ENCODE measurements at places on chromosomes 12 and 14. TPM values are rescaled to one million over a fixed set of nuclear protein-coding genes. Genes with fewer than 3 reads are reported as not detected.

DNA sequence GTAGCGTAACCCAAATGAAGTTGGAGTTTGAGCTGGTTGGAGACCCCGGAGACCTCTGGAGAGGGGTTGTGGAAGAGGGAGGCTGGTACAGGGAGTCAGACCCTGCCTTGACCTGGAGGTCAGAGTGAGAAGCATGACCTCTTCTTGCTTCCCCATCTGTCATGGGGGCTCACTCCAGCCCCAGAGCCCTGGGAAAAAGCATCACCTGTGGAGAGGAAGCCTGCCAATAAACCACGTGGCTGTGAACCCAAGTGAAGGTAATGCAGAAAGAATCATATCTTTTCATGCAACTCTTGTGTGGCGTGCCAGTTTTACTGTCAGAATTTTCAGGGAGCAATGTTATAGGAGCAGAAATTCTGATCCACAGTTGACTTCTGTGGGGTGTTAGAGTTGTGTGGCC, 178.5 kb upstream of the PRICKLE1 start:
- DNase-seq, result no peak

- no peak for DNase-seq
These were observed 717.3 kb downstream of the TRHDE start for GRCh38 chr12:72989458-72989947.

DNA sequence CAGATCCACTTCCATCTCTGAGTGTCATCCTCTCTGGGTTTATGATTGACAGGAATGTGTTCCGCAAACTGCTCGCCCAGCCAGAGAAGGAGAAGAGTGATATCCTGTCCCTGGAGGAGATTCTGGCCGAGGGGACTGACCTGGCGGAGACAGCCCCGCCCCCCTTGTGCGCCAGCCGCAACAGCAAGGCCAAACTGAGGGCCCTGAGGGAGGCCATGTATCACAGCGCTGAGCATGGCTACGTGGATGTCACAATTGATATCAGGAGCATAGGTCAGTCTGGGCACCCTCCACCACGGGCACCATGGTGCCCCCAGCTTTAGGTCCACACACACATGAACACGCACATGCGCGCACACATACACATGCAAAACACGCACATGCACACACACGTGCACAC, 67.5 kb upstream of the PWP1 start:
- no peak for DNase-seq

DNA sequence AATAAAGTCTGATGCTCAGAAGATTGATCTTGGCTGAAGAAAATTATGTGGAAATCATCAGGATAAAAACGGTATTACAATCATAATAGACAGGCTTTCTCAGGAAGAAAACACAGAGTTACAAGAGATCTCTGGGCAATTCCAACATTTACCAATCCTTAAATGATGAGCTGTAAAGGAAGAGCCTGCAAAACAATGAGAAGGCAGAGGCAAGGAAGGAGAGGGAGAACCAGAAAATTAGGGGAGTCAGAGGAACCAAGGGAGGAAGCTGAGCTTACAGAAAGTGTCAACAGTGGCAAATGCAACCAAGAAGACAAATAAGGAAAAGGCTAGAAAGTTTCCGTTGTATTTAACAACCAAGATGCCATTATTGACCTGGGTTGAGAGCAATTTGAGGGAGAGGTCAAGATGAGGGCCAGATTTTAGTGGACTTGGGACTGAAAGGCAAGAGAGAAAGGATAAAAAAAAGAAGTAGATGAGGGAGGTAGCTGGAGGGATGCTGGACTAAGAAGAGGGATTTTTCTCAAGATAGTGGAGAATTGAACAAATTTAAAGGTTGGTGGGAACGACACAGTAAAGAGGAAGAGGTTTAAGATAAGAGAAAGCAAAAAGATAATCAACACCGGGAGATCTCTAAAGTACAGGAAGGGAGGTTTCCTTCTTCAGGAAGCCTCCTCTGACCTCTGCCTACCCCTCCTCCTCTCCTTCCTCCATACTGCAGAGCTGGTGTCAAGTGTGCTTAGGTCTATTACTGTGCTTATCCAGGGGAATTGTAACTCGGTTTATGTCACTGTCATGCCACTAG, 116.9 kb downstream of the DUSP6 start:
- no peak for DNase-seq

DNA sequence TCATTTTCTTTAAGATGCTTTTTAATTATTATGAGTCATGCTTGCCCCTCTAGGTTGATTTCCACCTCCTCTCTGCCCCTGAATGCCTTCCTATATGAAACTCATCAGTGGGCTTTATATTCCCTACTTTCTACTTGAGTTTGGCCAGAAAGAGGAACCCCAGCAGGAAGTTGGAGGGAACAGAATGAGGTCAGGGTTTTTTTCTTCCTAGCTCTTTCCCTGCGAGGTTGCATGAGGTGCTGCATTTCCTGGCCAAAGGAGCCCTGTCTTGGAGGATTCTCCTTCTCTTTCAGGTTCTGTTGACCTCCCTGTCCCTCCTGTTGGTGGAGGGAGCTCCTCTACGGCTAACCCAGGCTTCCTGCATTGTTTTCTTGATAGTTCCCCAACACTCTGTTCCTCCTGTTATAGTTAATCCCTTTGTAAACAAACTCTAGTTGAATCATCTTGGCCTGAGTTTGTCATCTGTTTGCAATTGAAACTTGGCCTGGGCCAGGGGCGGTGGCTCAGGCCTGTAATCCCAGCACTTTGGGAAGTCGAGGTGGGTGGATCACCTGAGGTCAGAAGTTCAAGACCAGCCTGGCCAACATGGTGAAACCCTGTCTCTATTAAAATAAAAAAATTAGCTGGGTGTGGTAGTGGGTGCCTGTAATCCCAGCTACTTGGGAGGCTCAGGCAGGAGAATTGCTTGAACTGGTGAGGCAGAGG, 15.3 kb upstream of the SPIC start:
- DNase-seq, result no peak

The SPSB2 gene
- total RNA-seq, result 11.2 TPM

DNA sequence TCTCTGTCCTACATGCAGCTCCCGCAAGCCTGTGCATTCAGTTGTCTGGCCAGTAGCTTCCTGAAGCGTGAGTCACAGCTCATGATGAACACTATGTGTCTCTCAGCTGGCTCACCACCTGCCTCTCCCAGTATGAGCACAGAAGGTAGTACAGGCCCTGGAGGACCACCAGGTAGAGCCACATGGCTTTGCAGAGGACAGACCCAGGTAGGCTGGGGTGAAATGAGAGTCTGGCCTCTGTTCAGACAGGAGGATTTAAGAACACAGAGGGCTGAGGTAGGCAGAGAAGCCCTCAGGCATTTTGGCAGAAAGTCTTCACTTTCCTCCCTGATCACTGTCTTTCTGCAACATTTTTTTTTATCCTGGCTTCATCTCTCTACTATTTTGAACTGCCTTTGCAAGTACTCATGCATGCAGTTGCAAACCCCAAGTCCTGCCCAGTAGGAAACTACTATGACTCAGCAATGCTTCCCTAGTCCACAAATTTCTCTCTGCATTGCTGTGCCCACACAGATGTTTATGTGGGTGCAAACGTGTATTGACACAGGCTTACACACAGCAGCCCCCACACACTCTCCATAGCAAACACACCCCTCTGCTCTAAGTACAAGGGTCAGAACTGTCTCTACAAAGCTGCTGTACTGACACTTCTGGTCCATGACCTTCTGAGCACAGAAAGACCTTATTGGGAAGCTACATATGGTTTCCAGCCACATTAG, 7.2 kb upstream of the SDR9C7 start:
- no peak for DNase-seq

DNA sequence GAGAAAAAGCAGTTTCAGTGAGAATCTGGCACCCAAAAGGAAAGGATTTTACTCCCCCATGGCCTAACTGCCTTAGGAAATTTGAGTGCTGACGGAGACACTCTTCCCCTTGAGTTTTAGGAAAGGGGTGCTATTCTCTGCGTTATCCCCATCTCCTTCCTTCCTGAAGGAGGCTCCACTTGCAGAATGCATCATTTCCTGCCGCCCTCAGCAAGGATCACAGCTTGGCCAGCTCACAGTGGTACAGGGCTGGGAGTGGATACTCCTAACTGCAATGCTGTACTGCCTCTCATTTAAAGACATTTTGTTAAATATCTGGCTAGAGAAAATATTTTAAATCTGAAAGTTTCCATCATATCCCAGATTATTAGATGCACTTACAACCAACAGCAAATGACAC, 33.0 kb downstream of the RDH12 start:
- no peak for DNase-seq

The FIGNL2 gene
- total RNA-seq, result 0.33 TPM

Data from activated CD4-positive, alpha-beta memory T cell treated with anti-CD3 and anti-CD28 coated beads, Interleukin-2, amount 10 ng/mL, durations not matched to agents 7 days and 5 days (primary cell).